NCI-H510A (cell line): ENCODE measurements at places on chromosomes 4 and X.
A peak's percentile ranks its signal among the peaks of the same experiment; 100 is the strongest.

DNA sequence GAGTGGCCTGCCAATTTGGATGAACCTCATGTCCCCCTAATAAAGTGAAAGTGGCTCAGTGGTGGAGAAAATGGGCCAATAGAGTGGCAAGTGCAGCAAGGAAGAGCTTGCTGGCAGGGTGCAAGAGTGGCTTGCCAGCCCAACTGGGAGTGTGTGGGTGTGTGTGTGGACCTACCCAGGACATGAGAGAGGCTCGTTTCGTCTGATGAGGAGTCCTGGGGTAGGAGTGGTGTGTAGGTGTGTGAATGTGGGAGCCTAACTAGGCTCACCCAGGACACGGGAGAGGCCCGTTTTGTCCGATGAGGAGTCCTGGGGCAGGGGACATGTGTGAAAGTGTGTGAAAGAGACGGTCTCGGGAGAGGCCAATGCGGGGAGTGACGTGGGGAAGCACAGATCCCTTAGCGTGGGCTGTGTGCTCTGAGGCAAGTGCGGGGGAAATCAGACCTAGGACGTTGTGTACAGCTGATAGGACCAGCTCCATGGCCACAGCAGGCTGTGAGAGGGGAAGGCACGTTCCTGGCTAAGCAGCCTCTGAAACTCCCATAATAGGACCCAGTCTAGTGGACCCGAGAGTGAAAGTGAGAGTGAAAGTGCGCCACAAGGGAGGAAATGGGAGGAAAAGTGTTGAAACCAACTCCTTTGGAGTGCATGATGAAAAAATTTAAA lies 5.3 kb downstream of the GAGE10 start:
- no peak for DNase-seq

GRCh38 chr4:13483768-13484121 lies 395 bp downstream of the RAB28 start:
- DNase-seq: peak; percentile 4

DNA sequence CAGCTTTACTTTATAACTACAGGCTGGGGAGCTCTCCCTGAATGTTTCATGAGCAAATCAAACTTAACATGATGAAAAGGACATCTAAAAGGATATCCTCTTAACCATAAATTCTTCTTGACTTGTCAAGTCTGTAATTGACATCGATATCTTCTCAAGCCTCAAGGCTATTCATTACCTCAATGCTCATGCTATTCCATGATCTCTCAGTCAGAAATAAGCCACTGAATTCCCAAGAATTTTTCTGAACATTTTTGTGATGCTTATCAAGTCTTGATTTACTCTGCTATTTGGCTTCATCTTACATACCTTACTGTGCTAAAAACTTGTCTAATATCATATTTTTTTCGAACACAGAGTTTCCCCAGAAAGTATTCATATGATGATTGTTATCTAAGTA lies 433.4 kb downstream of the PDGFC start:
- DNase-seq: no peak

DNA sequence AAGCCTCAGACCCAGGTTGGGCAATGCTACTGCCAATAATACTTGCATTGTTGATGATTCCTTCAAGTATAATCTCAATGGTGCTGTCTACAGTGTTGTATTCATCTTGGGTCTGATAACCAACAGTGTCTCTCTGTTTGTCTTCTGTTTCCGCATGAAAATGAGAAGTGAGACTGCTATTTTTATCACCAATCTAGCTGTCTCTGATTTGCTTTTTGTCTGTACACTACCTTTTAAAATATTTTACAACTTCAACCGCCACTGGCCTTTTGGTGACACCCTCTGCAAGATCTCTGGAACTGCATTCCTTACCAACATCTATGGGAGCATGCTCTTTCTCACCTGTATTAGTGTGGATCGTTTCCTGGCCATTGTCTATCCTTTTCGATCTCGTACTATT lies 7.4 kb downstream of the LPAR4 start:
- DNase-seq: no peak

- no peak for DNase-seq
Measured at GRCh38 chrX:136067966-136068365, 79.4 kb upstream of the FHL1 start.

DNA sequence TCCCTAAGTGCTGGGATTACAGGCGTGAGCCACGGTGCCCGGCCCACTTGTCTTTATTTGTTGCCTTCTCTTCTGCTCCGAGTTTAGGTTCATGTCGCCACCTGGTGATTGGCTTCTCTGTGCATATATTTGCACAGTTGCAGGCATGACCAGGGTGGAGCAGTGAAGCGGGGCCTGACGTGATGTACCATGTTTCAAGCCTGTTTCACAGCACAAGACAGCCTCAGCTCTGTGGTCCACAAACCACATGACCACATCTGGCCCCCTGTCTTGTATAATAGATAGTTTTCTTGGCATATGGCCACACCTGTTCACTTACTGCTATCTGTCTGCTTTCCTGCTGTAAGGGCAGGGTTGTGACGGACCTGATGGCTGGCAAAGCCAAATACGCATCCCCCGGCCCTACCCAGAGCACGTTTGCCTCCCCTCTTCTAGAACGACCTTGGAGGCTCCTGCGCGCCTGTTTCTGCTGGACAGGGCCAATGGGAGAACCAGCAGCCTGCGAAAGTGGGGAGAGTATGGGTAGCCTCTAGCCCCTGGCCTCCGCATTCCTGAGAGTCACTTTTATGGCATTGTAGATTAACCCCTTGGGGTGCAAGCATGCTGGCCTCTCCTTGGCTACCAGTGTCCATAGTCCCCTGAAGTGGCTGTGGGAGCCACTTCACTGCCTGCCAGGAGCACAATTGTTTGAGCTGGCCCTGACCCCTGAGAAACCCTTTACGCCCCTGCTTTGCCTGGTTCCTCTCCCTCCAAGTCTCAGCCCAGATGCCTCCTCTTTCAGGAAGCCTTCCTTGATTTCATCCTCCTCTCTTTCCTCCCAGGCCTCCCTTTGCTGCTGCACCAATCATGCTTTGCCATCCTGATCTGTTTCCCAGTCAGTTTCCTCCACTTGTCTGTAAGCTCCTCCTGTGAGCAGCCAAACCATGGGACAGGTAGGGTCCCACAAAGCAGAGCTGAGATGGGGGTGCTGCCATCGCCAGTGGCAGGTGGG lies 6.0 kb upstream of the SH3TC1 start:
- DNase-seq: peak; percentile 57

DNA sequence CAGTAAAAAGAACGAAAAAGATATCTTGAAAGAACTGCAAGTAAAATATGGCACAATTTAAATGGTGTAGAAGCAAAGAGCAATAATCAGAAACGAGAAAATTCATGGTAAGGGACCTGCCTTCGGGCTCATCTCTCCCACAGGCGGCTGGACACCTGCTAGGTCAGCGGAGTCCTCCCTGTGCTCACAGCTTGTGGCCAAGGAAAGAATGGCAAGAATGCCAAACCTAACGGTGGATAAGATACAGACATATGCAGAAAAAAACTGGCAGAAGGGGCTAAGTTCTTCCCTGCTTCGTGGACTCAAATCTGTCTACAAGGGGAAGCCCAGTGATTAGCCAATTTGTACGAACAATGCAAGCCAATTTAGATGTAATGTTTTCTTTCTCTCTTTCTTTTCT lies 152.1 kb upstream of the VCX start:
- no peak for DNase-seq

DNA sequence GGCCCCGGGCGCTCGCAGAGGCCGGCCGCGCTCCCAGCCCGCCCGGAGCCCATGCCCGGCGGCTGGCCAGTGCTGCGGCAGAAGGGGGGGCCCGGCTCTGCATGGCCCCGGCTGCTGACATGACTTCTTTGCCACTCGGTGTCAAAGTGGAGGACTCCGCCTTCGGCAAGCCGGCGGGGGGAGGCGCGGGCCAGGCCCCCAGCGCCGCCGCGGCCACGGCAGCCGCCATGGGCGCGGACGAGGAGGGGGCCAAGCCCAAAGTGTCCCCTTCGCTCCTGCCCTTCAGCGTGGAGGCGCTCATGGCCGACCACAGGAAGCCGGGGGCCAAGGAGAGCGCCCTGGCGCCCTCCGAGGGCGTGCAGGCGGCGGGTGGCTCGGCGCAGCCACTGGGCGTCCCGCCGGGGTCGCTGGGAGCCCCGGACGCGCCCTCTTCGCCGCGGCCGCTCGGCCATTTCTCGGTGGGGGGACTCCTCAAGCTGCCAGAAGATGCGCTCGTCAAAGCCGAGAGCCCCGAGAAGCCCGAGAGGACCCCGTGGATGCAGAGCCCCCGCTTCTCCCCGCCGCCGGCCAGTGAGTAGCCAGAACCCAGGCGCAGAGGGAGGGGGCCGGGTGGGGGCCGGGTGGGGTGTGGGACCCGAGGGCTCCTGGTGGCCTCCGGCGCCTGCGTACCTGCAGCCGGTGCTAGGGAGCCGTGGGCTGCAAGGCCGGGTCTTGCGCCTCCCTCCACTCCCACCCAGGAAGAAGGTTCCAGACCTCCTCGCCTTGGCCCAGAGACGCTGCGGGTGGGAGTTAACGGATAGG lies 534 bp downstream of the MSX1 start:
- DNase-seq: no peak

DNA sequence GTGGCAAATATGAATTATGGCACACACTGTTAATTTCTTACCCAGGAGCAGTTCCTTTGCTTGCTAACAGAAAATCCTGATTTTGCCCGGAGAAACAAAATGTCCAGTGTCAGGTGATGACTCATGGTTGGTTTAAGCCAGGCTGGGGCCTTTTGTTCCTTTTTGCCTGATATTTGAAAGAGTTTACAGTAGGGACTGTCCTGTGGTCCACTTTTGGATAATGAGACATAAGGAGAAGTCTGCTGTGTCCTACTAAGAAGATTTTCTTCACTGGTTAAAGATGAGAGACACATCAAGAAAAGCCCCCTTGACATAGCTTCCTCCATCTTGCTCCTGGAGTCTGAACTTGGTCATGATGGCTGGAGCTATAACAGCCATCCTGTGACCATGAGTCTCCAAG lies 12.1 kb upstream of the DRD5 start:
- no peak for DNase-seq

GRCh38 chr4:174009686-174010451 lies 273.6 kb downstream of the FBXO8 start:
- DNase-seq: no peak

GRCh38 chr4:161581262-161582230 lies 582.3 kb downstream of the FSTL5 start:
- DNase-seq: no peak

DNA sequence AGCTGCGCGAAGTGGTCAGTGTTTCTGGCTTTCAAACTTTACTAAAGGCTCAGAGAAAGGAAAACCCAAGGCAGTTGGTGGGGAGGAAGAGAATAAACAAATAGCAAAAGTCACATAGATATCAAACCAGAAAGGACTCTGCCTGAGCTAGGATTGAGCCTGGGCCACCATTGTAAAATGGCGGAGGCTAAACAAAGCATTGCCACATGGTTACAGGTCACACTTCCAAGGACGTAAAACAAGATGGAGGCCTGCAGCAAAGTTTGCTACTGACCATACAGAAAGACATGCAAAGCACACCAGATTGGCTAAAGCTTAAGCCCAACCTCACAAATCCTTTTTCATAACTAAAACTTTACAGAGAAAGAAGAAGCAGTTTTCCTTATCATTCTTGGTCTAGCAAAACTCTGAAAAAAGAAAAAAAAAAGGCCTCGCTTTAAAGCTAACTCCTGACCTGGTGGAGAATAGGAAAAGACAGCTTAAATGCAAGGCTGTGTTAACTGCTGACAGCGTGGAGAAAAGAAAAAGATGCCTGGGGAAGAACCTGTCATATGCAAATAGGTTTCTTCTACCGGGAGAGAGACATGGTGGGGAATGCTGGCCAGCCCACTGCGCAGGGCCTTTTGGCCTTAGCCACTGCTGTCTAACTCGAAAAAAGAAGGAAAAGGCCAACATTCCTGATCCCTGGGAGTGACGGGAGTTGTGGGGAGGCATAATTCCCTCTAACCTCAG lies 81.8 kb upstream of the SMARCA5 start:
- DNase-seq: no peak

DNA sequence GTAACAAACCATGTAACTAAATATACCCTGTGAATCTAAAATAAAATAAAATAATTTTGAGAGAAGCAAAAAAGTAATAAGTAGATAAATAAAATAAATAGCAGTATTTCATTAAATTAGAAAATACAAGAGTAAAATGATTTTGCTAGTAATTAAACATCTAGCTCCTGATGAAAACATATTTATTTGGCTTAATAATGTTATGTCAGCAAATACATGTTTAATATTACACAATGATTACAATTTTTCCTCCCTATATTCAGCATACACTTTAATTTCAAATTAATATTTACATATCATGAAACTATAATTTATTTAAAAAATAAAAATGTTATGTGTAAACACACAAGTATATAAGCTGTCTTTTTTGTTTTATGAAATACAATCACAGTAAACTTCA lies 697.1 kb downstream of the GRID2 start:
- DNase-seq: no peak

DNA sequence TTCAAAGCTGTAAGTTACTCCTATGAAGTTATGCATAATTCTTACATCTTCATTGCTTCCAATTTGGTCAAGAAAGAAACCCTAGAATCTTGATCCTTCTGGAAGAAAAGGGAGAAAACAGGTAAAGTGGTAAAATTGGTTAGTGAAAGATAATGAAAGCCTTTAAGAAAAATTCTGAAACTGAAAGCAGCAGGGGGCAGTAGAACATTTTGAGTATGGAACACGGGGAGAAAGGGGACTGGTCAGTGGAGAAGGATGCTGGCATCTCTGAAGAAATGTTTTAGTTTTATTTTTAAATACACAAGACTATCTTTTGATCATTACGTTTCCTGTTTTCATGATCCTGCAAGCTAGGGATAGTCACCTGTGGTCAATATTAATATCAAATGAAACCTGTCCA lies 54.3 kb downstream of the SLIT2 start:
- no peak for DNase-seq

GRCh38 chr4:98289375-98289774 lies 28.2 kb downstream of the RAP1GDS1 start:
- no peak for DNase-seq

DNA sequence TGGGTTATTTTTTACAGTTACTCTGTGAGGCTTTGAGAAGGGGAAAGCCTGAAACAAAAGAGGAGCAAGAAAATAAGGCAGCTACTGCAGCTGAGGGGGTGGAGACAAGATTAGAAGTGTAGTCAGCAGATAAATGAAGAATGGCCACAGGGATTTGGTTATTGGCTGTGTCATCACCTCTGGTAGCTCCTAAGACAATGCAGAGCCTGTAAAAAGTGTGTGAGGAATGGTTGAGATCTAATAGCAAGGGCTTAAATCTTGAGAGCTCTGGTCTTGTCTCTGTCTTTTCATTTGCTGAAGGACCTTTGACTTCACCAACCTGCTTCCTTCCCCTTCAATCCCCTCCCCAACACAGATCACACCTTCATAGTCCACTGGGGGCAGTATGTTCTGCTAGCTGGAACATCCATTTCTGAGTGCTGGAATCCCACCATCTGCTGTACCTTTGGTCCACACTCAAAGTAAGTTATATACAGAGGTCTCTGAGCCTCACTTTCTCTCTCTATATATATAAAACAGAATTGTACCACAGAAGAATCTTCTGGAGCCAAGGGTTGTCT lies 213.7 kb upstream of the ZIC3 start:
- no peak for DNase-seq

DNA sequence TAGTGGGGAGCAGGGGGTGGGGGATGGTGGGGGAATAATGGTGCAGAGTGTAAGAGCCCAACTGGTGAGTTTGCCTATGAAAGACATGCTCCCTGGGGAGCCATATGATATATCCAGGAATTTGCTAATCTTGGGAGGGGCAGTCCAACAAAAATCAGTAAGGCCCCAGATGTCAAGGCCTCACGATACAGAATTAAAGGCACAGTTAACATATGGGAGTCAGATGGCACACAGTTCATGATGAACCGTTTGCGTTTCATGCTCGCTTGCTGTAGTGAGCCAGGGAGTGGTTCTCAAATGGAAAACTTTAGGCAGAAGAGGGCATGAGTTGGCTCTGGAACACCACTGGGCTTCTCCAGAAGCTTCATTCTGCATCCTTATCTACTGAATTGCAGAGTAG lies 33.9 kb upstream of the VCX2 start:
- no peak for DNase-seq

GRCh38 chr4:105956569-105956968 lies 61.3 kb downstream of the NPNT start:
- no peak for DNase-seq
